ENCODE measurements at places on chromosomes 13 and 19.
A peak's percentile ranks its signal among the peaks of the same experiment; 100 is the strongest.

GRCh38 chr19:48970923-48971395 lies 5.8 kb downstream of the FTL start:
- H3K27ac ChIP-seq, result no peak overlapping the region
- H3K27me3 ChIP-seq, result no peaks in the 10 kb centered on the region
- peaks cover 76% of the 10 kb centered on the region for H3K36me3 ChIP-seq

DNA sequence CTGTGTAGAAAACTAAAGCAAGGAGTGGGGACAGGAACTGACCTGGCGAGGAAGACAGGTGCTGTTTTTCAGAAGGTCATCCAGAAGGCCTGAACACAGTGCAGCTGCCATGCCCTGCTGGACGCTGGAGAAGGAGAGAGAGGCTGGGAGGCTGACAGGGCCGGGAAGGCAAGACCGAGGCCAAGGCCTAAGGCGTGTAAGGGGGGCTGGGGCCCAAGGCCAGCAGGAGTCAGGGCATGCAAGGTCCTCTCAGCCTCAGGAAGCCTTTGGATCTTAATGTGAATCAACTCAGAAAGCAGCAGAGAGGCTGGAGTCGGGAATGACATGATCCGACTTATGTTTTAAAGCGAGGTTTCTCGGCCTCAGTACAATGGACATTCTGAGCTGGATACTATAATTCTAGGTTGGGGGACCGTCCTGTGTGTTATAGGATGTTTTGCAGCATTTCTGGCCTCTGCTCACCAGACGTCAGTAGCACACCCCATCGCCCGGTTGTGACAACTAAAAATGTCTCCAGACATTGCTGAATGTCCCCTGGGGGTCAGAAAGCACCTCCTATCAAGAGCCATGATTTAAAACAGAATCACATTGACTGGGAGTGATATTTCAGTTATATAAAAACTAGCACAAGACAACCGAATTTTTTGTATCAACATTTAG lies 530.4 kb downstream of the MYO16 start:
- no peaks in the 10 kb centered on the region for H3K27me3 ChIP-seq
- no peak for DNase-seq
- no peak overlapping the region for H3K4me3 ChIP-seq
- H3K36me3 ChIP-seq, result no peaks in the 10 kb centered on the region
- no peak overlapping the region for H3K27ac ChIP-seq
- peaks cover 15% of the 10 kb centered on the region for H3K4me1 ChIP-seq

DNA sequence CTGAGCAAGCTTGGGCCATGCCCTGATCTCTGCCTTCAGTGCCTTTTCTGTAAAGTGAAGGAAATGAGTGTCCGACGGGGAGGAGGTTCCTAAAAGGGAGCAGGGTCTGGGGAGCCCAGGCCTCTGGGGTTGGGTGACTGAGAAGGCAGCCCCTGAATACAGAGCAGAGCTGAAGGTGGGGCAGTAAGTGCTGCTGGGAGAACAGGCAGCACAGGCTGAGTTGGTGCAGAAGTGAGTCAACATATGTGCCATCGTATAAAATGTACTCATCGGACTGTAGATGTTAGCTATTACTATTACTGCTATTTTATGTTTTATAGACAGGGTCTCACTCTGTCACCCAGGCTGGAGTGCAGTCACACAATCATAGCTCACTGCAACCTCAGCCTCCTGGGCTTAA lies 1.0 kb upstream of the HAMP start:
- no peaks in the 10 kb centered on the region for H3K27me3 ChIP-seq
- no peak overlapping the region for H3K4me3 ChIP-seq
- no peak for DNase-seq
- H3K27ac ChIP-seq, result no peak overlapping the region
- no peaks in the 10 kb centered on the region for H3K4me1 ChIP-seq

DNA sequence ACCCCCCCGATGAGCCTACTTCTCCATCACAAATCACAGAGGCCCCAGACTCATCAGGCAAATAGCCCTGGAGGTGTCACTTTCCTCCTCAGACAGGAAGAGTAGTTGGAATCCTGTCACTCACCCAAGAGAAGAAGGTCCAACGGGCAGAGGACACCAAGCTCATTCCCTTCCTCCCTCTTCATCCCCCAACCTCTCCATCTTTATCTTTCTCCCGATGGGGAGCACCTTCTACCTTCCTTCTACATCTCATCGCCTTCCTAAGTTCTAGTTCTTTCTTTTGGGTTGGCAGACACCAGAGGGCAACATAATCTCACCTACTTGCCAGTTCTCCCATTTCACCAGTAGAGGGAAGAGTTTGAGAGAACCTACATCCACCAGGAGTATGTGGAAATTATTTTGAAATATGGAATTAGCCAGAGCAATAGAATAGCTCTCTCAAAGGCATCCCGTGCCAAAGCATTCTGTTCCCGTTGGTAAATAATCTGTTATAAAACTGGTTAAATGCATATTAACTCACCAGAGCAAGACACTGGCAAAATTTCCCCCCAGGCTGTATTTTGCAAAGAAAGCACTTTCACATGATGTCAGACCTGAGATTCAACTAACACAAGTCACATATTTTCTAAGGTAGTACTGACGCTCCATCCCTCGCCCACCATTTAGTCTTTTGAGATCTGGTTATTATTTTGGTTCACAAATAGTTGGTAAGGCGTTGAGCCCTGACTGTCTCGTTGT lies 55.0 kb downstream of the ZIC5 start:
- no peak for DNase-seq
- no peaks in the 10 kb centered on the region for H3K27me3 ChIP-seq
- H3K36me3 ChIP-seq, result no peaks in the 10 kb centered on the region
- no peak overlapping the region for H3K4me3 ChIP-seq

GRCh38 chr13:49791315-49791710 lies 1.2 kb downstream of the KPNA3 start:
- H3K4me1 ChIP-seq, result peaks cover 4% of the 10 kb centered on the region
- H3K4me3 ChIP-seq, result peak overlapping the region; percentile 98
- no peak overlapping the region for H3K27ac ChIP-seq
- no peaks in the 10 kb centered on the region for H3K27me3 ChIP-seq
- H3K36me3 ChIP-seq, result peaks cover 20% of the 10 kb centered on the region

DNA sequence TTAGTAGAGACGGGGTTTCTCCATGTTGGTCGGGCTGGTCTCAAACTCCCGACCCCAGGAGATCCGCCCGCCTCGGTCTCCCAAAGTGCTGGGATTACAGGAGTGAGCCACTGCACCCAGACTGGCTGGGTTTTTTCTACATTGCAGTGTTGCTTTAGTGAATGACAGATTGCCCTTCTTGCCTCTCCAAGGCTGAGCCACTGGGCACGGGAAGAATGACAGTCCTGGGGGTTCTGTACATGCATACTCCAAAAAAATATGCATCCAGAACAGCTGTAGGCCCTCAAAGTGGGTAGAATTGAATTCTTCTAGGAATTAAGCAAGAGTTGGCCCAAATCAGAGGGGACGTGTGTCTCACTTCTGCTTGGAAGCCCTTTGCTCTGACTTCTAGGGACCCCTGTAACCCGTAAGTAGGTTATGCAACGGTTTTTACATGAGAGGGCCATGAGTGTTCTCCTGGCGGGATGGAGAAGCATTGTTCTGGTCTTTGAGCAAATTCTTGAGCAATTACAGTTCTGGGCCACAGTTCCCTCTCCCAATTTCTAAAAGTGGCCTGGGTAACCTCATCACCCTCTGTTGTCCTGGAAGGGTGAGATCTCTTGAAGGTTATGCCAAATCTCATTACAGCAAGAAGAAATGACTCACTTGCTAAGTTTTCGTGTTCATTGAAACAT lies 3.6 kb downstream of the ACTN4 start:
- no peak overlapping the region for H3K4me3 ChIP-seq
- no peak for DNase-seq
- H3K4me1 ChIP-seq, result peaks cover 8% of the 10 kb centered on the region
- peaks cover 41% of the 10 kb centered on the region for H3K36me3 ChIP-seq

GRCh38 chr13:106530980-106531481 lies 4.4 kb downstream of the EFNB2 start:
- H3K36me3 ChIP-seq, result peaks cover 58% of the 10 kb centered on the region
- H3K4me1 ChIP-seq, result peaks cover 19% of the 10 kb centered on the region
- H3K27me3 ChIP-seq, result no peaks in the 10 kb centered on the region
- H3K4me3 ChIP-seq, result no peak overlapping the region
- no peak for DNase-seq
- no peak overlapping the region for H3K27ac ChIP-seq

DNA sequence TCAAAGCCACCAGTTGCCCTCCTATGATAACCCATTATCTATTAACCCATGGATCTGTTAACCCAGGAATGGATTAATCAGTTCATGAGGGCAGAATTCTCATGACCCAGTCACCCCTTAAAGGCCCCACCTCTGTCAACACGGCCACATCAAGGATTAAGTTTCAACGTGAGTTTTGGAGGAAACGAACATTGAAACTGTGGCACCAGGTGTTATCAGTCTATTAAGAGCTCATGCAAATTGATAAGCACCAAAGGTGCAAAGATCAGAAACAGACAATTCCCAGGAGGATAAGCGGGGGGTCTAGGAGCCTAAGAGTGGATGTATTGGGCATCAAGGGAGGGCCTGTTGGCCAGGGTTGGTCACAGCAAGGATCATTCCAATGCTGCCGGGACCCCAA lies 19.9 kb upstream of the ELAVL1 start:
- peaks cover 15% of the 10 kb centered on the region for H3K4me1 ChIP-seq
- H3K27ac ChIP-seq, result no peak overlapping the region
- DNase-seq, result no peak
- no peak overlapping the region for H3K4me3 ChIP-seq

DNA sequence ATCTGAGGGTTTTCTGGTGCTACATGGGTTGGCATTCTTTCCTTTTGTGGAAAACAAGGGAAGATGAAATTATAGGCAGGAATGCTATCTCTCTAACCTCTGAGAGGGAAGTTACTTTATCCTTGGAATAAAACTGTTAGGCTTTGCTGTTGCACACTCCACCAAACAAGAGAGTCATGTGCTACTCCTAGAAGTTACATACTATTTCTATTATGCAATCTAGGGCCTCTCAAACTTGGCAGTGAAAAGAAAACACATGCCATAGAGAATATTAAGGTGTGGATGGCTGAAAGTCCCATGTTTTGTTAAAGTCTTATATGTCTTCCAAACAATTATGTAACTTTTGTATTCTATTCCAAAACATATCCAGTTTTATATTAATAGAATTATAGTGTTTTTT lies 367.9 kb downstream of the SLC7A1 start:
- no peak for DNase-seq
- peaks cover 3% of the 10 kb centered on the region for H3K36me3 ChIP-seq
- no peaks in the 10 kb centered on the region for H3K27me3 ChIP-seq
- no peaks in the 10 kb centered on the region for H3K4me1 ChIP-seq

DNA sequence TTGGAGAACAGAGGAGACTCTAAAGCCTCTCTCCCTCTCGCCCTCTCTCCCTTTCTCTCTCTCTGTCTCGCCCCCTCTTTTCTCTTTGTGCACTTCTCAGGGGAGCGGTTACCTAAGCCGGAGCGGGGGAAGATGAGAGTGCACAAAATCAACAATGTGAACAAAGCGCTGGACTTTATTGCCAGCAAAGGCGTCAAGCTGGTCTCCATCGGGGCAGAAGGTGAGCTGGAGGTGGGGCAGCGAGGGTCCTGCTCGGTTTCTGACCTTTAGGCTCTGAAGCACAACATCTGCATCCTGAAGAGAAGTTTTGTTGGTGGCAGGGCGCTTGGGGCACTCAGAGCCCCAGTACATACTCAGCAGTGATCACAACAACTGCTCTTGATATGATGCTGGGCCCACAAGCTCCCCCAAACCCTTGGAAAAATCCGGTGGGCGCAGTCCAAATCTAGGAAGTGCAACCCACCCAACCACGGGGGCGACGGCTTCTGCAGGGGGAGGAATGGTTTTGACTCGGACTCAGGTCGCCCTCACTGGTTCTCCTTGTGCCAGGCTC lies 43.3 kb downstream of the CAPN12 start:
- no peak for DNase-seq
- H3K4me1 ChIP-seq, result peaks cover 13% of the 10 kb centered on the region
- H3K27ac ChIP-seq, result no peak overlapping the region
- peaks cover 72% of the 10 kb centered on the region for H3K36me3 ChIP-seq
- no peaks in the 10 kb centered on the region for H3K27me3 ChIP-seq

GRCh38 chr19:51800473-51801244 lies 5.7 kb downstream of the FPR3 start:
- DNase-seq, result no peak
- H3K27ac ChIP-seq, result no peak overlapping the region
- H3K27me3 ChIP-seq, result no peaks in the 10 kb centered on the region
- H3K4me1 ChIP-seq, result no peaks in the 10 kb centered on the region
- peak overlapping the region; percentile 48 for H3K4me3 ChIP-seq

DNA sequence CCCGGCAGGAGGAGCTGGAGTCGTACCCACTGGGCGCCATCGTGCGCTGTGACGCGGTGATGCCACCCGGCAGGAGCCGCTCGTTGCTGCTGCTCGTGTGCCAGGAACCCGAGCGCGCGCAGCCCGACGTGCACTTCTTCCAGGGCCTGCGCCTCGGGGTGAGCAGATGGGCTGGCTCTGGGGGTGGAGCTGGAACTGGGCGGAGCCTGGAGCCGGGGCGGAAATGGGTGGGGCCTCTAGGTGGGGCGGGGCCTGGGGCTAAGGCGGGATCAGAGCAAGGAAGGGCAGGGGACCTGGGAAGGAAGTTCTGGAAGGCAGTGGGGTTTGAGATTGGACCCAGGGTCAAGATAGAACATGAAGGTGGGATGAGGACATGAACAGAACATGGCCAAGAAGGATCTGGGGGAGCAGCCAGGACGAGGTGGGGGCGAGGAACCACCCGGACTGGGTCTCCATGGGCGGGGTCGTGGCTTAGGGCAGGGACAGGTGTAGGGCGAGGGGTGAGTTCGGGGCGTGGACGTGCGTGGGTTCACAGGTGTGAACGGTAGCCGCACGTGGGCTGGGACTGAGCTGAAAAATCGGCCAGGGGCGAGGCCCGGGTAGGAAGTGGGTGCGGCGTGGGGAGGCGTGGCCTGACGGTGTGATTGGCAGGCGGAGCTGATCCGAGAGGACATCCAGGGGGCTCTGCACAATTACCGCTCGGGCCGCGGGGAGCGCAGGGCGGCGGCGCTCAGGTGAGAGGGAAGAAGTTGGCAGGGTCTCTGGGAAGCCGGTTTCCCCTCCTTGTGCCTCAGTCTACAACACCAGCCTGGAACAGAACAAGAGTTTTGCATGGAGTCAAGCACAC lies 4.7 kb downstream of the EPS8L1 start:
- H3K27me3 ChIP-seq, result peaks cover 4% of the 10 kb centered on the region
- peak overlapping the region; percentile 79 for H3K4me3 ChIP-seq

DNA sequence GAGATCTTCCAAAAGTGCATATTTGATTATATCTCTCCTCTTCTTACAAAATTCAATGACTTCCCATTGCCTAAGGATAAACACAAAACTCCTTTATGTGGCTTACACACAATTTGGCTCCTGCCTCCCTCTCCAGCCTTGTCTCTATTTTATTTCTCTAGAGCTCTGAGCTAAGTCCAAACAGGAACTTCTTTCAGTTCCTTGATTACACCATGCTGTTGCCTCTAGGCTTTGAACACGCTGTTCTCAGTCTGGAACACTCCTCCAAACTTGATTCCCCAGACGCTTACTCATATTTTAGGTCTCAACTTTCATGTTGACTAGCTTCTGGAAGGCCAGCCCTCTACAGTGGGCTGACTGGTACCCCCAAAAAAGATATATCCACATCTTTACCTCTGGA lies 258.5 kb downstream of the COG6 start:
- no peaks in the 10 kb centered on the region for H3K36me3 ChIP-seq
- no peak overlapping the region for H3K27ac ChIP-seq
- no peak overlapping the region for H3K4me3 ChIP-seq
- no peaks in the 10 kb centered on the region for H3K27me3 ChIP-seq

GRCh38 chr19:54026656-54027055 lies 35.2 kb downstream of the CACNG6 start:
- H3K27ac ChIP-seq, result no peak overlapping the region
- no peaks in the 10 kb centered on the region for H3K36me3 ChIP-seq
- H3K27me3 ChIP-seq, result no peaks in the 10 kb centered on the region

GRCh38 chr19:8610041-8610935 lies at the start of gene ADAMTS10:
Gene ADAMTS10 (minus strand): TSS chr19:8610715. CDS start chr19:8605710, 5,005 bp downstream.
- H3K27ac ChIP-seq, result peak within 1 kb of the TSS; percentile 50
- H3K27me3 ChIP-seq, result no peaks in the 10 kb centered on the region
- H3K4me1 ChIP-seq, result peaks cover 15% of the 10 kb centered on the region
- no peak for DNase-seq
- peak within 1 kb of the TSS; percentile 89 for H3K4me3 ChIP-seq
- H3K36me3 ChIP-seq, result no peaks in the 10 kb centered on the region
